Activated gamma-delta T cell treated with Interleukin-2 at 50 U/mL for 16 hours (primary cell): ENCODE measurements at places on chromosomes 1 and 21.

DNA sequence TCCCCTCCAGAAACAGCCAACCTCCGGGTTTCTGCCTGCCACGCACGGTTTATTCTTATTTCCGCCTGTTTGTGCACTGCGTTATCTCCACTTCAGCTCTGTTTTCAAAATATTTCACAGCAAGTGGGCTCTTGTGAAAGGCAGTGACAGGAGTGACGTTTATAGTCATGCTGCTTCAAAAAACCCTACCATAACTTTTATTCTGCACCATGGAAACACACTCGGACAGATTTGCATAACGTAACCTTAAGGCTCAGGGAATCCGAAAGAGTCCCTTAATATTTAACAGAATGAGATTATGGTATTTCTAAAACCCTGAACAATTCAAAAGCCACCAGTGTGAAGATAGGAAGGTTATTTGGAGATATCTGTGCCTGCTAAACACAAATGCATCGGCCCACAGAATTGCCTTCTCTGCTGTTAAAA is 782 bp upstream of the SDE2 start:
- DNase-seq, result no peak

DNA sequence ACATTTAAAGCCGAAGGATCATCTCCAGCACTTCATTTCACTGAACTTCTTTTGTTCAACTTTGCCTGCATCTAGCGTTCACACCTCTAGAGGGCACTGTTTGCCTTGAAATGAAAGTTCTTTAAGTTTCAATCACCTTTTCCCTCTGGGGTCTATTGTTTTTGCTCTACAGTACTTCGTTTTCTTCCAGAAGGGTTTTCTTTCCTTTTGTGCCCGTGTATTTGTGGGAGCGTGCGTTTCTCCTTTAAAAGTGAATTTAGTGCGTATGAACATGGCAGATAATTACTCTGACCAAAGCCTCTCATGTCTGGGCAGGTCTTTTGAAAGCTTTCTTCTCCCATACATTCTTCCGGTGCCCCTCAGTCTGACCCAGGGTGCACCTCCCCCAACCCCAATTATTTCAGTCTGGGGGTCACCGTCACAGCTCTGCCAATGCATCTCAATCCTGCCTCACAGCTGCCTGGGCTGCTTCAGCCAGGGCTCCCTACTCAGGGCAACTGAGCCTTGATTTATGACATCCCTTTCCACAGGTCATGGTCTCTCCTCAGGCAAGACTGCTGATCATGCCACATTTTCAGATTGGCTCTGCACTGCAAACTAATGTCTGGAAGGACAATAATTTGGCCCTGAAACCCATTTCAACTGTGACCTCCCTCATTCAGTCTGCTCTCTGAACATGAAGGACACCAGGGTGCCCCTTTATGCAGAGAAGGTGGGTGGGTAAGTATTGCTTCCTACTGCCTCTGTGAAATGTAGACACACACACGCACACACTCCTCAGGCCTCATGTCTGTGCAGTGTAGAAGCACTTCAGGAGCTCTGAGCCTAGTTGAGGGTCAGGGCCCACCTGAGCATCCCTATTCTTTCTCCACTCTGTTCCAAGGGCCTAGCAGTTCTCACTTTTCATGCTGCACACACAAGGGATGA is 88.6 kb downstream of the NUF2 start:
- DNase-seq, result peak; percentile 7

- no peak for DNase-seq
Observed at GRCh38 chr1:199447906-199448305, 579.6 kb upstream of the NR5A2 start.

DNA sequence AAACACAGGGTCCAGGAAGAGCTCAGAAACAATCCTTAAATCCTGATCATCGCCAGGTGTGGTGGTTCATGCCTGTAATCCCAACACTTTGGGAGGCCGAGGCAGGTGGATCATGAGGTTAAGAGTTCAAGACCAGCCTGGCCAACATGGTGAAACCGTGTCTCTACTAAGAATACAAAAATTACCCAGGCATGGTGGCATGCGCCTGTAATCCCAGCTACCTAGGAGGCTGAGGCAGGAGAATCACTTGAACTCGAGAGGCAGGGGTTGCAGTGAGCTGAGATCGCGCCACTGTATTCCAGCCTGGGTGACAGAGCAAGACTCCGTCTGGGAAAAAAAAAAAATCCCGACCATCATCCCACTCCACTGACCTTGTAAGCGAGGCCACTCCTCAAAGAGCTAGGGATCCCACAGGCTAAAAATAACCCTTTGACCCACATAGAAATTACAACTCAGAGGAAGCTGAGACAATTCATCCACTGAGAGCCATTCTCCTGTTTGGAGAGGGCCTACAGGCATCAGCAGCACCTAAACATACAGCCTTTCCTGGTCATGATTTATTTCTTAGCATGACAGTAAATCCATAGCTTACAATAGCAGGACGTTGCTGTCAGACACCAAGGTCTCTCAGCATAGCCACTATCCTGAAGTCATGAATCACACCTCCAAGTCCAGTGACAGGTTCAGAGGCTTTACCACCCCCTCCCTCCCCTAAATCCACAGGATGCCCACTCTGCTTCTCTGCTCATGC is 66.7 kb downstream of the TGFBR3 start:
- no peak for DNase-seq

GRCh38 chr1:210239349-210240111 is 6.9 kb downstream of the SERTAD4 start:
- DNase-seq, result no peak

- DNase-seq, result no peak
Observed at GRCh38 chr1:193979219-193979618, 792.8 kb upstream of the B3GALT2 start.

DNA sequence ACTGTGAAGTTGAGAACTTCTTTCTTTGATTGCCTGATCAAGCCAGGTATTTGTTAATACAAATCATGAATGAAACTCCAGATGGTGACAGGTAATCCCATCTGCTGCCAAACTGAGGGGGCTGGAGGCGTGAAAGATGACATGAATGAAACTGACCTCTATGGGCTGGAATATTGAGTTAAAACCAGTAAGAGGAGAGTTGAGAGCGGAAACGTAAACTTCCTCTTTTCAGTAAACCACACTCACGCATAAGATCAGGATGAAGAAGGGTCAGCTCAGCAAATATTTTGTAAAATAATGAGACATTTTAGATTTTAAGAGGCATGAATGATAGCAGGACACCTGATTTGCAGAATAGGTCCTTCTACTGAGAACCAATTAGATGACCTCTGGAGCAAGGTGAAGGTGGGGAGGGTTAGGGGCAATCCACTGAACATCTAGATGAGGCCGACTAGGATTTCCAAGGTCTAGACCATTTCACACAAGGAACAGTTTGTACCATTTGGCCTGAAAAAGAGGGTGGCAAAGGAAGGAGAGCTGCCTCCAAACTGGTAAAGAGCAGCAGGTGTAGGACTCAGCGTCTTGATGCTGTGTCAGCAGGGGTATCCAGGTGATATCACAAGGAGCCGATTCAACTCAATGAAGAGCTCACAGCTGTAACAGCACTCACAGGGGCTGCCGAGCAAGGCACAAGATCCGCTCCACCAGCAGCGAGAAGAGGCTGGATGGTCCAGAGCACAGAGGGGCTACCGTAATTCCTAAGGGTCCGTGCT is 132.6 kb downstream of the NTPCR start:
- no peak for DNase-seq
